ENCODE measurements at places on chromosomes 3 and 15.

DNA sequence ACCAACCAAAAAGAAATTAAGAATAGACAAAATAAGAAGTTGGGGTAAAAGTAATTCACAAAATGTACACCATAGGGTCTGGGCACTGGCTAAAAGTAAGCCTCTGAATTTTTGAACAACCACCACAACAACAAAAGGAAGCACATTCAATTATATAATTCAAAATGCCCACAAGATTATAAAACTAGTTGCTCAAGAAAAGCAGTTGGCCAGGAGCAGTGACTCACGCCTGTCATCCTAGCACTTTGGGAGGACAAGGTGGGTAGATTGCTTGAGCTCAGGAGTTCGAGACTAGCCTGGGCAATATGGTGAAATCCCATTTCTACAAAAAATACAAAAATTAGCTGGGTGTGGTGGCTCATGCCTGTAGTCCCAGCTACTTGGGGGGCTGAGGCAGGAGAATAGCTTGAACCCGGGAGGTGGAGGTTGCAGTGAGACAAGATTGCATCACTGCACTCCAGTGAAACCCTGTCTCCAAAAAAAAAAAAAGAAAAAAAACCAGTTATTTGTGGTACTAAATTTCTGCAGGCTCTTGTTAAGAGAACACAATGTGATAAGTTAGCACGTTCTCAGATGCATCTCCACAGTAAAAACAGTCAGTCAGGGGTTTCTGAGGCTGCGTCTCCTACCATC, 6.6 kb upstream of the ATP11B start:
- ATAC-seq: no peak

DNA sequence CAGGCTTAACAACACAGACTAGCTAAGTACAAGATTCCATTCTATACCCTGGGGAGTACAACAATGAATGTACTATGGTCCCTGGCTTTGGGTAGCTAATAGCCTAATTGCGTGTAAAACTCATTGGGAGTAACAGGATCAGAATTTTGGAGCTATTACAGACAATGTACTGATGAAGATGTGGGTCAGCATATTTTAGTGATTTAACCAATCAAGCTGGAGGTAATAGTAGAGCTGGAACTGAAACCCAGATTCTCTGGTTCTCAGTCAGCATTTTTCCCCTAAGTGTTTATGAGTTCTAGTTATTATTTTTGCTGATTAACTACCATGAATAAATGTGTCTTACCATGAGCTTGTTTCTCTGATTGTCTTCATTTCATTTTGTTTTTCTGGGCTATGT, 578.7 kb downstream of the NLGN1 start:
- ATAC-seq: no peak

- ATAC-seq: no peak
Observed at GRCh38 chr3:23174426-23175039, 28.6 kb upstream of the UBE2E2 start.

DNA sequence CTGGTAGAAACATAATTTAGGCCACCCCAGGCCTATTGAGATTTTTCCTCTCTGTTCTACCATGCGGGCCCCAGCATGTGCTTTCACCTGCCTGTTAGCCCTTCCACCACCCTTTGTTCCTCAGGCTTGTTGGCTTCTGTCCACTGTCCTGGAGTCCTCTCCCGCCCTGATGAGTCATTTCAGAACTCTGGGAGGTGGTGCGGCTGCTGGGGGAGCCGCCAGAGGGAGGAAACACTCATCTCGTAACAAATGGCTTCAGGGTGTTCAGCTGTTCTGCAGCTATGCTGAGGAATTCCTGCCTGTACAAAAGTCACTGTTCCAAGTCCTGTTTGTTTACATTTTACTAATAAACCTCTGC, 36.3 kb downstream of the LRTM1 start:
- ATAC-seq: peak; percentile 97

DNA sequence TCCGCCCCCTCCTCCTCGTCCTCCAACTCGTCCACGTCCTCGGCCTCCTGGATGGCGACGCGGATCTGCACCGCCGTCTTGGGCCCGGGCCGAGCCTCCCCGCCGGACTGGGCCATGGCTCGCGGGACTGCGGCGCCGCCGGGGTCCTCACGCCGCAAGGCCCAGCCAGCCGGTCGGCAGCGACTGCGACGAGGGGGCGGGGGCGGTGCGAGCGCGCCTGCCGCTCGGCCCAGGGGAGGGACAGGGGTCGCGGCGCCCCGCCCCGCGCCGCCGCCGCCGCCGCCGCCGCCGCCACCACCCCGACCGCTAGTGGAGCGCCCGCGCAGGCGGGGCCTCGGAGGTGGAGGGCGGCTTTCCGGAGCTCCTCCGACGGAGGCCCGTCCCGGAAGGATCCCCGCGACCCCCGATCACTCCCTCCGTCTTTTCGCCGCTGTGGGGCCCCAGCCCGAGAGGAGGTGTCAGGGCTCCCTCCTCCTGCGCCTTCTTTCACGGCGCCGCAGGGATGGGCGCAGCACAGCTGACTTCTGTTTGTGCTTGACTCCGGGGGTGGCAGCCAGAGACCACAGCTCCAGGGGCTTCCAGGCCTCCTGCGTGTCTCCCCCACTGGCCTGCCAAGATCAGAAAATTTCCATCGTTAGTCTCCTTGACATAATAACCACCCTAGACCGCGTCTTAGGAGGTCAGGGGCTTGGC, at the start of gene LARP6:
LARP6 (minus strand) TSS at position 185 of the 693 bp plus-strand sequence; CDS start at position 116, 69 bp downstream.
- peak; percentile 87 for ATAC-seq

GRCh38 chr3:18194431-18194830, 230.7 kb downstream of the SATB1 start:
- no peak for ATAC-seq

- ATAC-seq: no peak
Observed at GRCh38 chr3:123318374-123318773, 116.6 kb downstream of the SEC22A start.

- no peak for ATAC-seq
Observed at GRCh38 chr3:111385971-111386495, 156.0 kb upstream of the CD96 start.

DNA sequence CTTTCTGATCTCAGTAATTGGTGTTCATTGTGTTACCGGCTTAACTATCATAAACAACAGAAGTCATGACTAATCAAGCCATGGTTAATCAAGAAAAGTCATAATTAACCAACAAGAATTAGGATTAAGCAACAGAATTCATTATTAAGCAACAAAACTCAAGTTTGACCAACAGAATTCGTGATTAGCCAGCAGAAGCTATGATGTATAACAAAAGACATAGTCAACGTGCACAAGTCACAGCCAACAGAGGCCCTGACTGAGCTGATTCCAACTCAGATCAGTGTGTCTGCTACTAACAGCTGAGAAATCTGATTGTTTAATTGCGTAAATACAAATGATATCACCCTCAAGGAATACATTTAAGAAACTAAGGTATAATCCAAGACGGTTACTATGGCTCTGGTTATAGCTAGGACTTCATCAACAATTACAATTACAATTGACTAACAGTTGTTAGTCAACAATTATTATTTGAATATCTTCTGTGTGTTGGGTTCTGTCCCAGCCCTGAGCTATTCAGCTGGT, 67.7 kb downstream of the RARB start:
- no peak for ATAC-seq

GRCh38 chr3:141368925-141369794, 856 bp downstream of the ZBTB38 start:
- ATAC-seq: no peak

DNA sequence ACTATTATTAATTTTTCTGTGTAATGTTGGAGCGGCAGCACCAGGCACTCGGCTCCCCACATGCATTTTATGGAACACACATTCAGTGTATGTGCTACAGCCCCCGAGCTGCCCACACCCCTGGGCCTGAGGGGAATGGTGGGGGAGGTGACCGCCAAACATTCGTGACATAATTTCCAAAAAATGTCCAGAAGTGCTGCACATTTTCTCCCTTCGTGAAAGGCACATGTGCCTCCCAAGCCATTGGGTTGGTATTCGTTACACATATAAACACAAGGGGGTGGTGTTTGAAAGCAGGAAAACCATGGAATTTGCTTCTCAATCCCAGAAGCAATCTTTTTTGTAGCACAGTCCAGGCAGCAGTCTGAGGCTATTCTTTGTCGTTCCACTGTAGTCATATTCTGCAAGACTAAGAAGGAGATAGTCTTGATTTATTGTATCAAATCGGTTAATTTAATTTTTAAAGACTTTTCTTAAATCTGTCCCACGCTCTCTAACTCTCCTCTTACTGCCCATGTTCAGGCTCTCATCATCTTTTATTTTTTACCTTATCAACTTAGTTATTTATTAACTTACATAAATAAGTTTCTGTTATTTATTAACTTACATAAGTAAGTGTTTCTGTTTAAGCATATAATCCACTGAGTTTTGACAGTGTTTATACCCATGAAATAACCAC, 39.2 kb upstream of the POLR2M start:
- ATAC-seq: peak; percentile 87

DNA sequence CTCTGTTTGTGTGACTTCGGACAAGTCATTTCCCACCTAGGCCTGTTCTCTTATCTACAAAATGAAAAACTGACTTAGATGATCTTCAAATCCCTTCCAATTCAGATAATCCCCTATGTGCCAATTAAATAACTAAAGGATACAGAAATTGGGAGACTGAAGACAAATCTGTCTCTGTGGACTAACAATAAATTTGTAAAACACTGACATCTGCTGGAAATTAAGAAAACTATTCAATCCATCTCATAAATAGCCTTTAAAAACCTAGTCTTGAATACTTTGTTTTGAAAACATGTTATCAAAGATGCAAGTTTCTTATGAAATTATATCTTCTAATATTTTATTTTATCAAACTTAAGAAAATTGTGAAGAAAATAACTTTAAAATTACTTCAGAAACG, 38.3 kb downstream of the MTHFS start:
- no peak for ATAC-seq

GRCh38 chr3:168091941-168092340, 3.8 kb downstream of the GOLIM4 start:
- no peak for ATAC-seq

DNA sequence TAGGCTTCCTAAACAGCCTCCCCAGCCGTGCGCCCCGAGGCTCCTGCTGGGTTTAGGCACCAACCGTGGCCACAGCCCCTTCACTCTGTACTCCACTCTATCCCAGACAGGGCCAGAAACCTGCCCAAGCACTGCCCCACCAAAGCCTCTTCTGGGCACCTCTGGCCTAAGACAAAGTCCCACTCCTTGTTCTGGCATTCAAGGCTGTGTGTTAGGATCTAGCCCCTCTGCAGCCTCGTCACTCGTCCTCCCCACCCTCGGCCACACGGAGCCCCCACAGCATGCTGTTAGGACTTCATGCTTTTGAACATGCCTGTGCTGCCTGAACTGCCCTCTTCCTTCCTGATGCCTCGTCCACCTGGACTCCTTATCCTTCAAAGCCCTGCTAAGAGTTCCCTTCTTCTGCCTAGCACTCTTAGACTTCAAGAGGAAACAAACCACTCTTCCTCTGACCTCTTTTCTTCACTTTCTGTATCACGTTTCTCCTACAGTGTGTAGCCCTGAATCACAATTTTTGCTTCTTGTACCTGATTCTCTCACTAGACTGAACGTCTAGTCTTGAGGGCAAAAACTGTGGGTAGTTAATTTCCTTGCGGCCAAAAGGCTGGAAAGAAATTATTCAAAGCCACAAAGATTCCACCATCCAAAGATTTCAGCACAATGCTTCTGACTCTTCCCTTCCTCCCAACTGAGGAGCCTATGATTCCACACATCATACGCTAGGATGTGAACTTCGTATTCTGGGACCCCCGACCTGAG, 28.6 kb downstream of the WNT7A start:
- ATAC-seq: no peak

DNA sequence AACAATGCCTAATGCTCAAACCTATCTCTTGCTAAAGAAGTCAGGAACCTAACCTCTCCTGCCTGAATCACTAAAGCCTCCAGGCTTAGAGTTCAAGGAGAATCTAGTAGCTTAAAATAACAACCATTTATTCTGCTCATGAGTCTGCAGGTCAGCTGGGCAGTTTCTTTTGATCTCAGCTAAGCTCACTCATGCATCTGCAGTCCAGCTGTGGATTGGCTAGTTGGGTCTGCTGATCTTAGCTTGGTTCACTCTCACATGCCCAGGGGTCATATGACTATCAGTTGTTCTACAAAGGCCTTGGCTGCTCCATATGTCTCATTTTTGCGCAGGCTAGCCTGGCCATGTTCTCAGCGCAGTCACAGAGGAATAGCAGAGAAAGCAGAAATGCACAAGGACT, 109.2 kb upstream of the STT3B start:
- ATAC-seq: no peak

DNA sequence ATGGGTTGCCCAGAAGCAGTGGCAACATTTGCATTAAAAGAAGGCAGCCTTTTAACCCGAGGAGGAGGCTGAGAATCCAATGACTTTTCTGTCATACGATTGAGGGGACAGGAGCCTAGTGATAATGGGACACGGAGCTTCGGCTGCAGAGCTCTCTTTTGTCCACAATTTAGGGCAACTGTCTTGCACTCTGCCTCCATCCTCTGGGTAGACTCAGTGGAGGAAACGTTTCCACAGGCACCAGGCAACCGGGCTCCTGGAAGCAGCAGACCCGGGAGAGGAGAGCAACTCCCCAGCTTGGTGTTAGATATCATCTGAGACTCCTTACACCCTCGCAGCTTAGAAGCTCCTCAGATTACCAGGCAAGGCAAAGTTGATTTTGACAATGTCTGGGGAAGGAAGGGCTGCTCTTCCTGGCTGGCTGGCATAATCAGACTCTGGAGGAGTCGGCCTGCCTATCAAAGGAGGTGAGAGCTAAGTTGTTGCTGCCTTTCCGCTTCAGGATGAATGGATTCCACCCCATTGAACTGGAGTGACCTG, 43.5 kb upstream of the RNU6-1 start:
- no peak for ATAC-seq

- no peak for ATAC-seq
Observed at GRCh38 chr15:84112025-84112424, 123.5 kb upstream of the GOLGA6L4 start.

DNA sequence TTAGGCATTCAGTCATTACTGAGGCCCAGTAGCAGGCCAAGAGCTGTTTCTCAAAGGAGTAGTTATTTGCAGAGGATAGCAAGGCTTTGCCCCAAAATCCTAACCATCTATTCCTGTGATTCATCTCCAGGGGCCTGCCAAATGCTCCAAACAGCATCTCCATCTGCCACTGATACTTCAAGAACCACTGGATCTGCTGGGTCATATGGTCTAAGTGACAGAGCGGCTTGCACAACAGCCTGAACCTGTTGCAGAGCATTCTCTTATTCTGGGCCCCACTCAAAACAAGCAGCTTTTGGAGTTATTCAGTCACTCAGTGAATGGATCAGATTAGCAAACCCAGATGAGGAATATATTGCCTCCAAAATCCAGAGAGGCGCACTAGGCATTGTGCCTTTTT, 68.8 kb upstream of the ALDH1A3 start:
- ATAC-seq: no peak

DNA sequence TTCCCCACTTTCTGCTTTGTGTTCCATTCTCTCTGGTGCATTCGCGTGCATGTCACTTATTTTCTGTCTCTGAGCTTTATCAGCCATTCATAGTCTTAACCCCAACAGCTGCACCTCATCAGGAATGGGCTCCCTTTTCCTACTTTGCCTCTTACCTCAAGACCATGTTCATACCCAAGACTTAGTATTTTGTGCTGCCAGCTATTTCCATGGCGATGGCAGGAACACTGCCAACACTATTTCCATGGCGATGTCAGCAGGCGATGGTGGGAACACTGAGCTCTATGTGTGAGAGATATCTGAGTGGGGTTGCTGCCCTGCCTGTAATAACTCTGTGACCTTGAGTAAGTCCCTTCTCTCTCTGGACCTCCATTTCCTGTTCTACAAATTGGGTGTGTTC, 5.5 kb downstream of the ZNF35 start:
- no peak for ATAC-seq

All from gastroesophageal sphincter (tissue), 4 donors.